Activated CD4-positive, alpha-beta T cell treated with anti-CD3 and anti-CD28 coated beads, Interleukin-2, amount 10 ng/mL, durations not matched to agents 7 days and 5 days (primary cell): ENCODE measurements at places on chromosomes 11 and 22.
A peak's percentile ranks its signal among the peaks of the same experiment; 100 is the strongest.

- peaks cover 3% of the 10 kb centered on the region for H3K36me3 ChIP-seq
- H3K4me3 ChIP-seq: no peak overlapping the region
- H3K4me1 ChIP-seq: peaks cover 21% of the 10 kb centered on the region
- no peaks in the 10 kb centered on the region for H3K27me3 ChIP-seq
- H3K27ac ChIP-seq: no peak overlapping the region
- DNase-seq: no peak
Measured at GRCh38 chr22:21826204-21826603, 41.2 kb downstream of the MAPK1 start.

GRCh38 chr11:3639841-3640240 is 2.0 kb downstream of the ART5 start:
- DNase-seq: no peak
- H3K27ac ChIP-seq: no peak overlapping the region
- H3K4me3 ChIP-seq: no peak overlapping the region

DNA sequence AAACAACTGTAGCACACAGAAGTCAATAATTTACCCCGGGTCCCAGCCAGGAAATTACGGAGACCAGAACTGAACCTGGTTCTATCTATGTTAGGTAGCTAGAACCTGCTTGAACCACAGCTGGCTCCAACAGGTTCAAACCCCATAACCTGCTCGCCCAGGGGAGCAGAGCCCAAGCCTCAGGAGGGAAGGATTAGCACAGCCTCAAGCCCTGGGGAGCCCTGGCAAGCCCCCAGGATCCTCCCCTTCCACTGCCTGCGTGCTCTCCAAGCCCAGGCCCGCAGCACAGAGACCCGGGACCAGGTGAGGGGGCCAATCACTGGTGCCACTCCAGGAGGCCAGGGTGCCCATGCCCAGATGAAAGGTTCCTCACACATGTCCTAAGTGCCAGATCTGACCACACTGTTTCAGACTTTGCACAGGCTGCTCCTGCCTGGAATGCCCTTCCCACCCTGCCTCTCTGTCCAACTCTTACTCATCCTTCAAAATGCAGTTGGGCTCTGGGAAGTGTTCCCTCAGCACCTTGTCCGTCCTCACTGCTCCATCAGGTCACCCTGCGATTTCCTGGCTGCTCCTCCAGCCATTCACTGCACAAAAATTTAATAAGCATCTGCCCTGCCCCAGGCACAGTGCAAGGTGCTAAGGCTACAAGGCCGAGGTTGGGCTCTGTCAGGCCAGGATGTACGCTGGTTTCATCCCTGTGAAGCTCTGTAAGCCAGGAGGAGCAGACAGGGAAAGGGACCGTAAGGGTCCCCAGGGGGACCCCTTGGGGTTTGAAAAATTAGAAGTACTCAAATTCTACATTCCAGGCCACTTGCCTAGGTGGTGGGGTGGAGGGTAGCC is 32.2 kb downstream of the ARRB1 start:
- H3K4me1 ChIP-seq: peaks cover 27% of the 10 kb centered on the region
- no peaks in the 10 kb centered on the region for H3K27me3 ChIP-seq
- no peak overlapping the region for H3K4me3 ChIP-seq
- no peak for DNase-seq

DNA sequence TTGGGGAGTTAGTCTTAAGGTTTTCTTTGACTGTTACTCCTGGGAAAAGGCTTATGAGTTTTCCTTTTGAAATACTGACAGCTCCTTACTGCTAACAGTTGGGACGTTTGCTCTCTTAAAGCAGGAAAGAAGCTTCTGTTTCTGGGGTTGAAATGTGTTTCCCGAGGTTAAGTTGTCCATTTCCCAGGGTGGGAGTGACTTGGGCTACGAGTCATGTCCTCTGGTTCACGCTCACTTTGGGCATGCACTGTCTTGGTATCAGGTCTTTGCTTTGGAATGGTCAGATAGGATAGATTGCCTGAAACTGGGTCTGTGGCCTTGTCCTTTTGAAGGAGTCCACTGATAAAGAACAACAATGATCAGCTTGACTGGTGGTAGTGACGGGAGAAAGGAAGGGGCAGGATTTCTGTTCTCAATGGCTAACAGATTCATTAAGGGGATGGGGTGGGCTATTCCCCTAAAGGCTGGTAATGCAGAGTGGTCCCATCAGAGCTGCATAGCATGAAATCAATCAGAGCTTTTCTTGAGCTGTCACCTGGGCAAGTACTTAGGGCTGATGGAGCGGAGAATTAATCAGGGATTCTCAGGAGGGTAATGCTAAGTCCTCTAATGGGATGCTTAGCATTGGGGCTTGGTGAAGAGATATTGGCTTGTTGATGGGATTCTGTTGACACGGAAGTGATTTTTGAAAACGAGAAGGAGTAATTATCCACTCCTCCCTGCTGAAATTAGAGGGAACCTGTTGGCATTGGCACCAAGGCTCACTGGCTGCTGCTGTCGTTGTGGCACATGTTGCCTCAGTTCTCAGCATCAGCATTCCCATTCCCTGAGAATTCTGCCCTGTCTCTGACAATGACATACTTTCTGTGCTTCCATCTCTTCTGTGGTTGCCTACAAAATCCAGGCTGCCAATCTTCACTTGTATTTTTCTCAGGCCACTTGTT is 81.6 kb downstream of the TEAD1 start:
- no peak overlapping the region for H3K27ac ChIP-seq
- H3K4me1 ChIP-seq: no peaks in the 10 kb centered on the region
- H3K36me3 ChIP-seq: no peaks in the 10 kb centered on the region
- H3K27me3 ChIP-seq: peaks cover 22% of the 10 kb centered on the region
- H3K4me3 ChIP-seq: no peak overlapping the region

DNA sequence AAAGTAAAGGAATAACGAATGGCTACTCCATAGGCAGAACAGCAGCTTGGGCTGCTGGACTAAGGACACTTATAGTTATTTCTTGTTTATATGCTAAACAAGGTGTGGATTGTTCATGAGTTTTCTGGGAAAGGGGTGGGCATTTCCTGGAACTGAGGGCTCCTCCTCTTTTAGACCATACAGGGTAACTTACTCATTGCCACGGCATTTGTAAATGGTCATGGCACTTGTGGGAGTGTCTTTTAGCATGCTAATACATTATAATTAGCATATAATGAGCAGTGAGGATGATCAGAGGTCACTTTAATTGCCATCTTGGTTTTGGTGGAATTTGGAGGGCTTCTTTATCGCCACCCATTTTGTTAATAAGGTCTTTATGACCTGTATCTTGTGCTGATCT is 7.0 kb downstream of the OR4X1 start:
- H3K27ac ChIP-seq: no peak overlapping the region
- DNase-seq: no peak
- no peak overlapping the region for H3K4me3 ChIP-seq

DNA sequence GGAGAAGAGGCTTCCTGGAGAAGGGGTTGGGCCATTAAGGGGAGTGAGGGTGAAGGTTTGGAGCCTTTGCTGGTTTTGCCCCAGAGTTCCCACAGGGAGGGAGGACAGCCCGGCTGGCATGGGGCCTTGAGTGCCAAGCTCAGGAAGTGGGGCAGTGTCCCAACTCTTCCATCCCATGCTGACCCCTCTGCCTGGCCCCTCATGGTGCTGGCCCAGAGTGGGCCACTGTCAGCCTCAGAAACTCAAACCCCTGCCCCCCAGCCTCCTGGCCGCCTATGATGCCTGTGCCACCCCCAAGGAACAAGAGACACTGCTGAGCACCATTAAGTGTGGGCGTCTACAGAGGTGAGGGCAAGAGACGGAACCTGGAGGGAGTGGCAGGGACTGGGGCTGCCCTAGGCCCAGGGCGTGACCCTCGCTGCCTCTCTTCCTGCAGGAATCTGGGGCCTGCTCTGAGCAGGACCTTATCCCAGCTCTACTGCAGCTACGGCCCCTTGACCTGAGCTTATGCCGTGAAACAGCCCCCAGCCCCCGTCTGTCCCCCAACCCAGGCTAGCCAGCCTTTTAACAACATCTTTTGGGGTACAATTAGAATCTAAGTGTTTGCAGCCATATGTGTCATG is 5.4 kb downstream of the MUS81 start:
- peak overlapping the region; percentile 13 for H3K27ac ChIP-seq
- DNase-seq: no peak

DNA sequence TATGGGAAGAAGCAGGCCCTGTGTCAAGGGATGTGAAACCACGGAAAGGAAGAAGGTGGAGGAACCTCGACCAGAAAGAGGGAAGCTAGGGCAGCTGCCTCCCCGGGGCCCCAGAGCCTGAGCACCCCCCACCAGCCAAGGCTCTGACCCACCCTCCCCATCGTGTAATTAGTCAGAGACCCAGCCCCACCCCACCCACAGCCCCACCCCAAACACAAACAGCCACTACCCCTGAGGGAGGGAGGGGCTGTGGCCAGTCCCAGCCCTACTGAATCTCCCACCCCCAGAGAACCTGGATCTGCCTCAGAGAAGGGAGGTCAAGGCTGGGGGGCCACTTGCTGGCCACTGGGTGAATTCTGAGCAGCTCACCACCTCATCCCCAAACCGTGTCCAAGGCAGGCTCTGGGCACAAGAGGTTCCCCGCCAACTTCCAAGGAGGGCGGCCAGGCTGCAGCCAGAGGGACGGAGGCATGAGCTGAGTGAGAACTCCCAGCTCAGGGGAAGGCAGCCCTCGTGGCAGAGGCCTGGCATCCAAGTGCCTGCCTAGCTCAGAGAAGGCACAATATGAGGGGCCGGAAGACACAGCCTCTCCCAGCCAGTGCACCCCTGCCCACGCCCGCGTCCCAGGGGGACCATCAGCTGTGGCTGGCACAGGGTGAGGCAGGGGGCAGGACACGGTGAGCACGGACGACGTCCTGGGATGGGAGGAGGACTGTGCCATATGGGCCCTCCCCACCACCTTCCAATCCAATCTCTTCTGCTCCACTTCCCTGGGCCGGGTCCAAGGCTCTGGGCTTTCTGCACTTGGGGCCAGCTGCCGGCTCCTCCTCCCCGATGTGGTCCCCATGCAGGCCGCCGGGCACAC is 2.7 kb downstream of the PLXNB2 start:
- peaks cover 16% of the 10 kb centered on the region for H3K4me1 ChIP-seq
- no peaks in the 10 kb centered on the region for H3K36me3 ChIP-seq
- no peak for DNase-seq
- H3K27ac ChIP-seq: no peak overlapping the region

DNA sequence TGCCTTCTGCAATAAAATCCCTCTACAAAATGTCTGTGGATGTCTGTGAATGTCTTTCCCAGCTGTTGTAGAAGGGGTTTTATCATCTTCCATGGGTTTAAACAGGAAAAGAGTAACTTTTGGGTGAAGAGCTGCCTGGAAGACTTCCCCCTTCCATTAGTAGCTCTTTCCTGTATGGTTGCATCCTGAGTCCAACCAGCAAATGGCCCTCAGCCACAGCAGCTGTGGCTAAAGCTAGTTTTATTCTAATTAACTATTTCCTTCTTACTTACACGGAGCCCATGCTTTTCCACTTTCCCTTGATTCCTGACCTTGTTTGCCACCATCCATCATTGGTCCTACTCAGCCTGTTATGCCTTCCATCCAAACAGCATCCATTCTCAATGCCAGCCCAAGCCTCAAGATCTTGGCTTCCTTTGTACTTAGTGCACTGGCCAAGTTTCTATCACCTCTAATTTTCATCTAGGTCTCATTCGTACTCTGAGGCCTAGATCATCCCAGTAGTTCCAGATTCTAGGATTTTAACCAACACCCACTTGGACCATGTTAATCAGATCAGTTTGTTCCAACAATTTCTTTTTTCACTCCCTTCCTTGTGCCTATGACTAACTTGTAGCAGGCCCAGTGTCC is 41.5 kb upstream of the CADM1 start:
- no peak for DNase-seq
- H3K4me1 ChIP-seq: no peaks in the 10 kb centered on the region
- no peaks in the 10 kb centered on the region for H3K27me3 ChIP-seq
- no peak overlapping the region for H3K4me3 ChIP-seq
- no peaks in the 10 kb centered on the region for H3K36me3 ChIP-seq
- no peak overlapping the region for H3K27ac ChIP-seq

DNA sequence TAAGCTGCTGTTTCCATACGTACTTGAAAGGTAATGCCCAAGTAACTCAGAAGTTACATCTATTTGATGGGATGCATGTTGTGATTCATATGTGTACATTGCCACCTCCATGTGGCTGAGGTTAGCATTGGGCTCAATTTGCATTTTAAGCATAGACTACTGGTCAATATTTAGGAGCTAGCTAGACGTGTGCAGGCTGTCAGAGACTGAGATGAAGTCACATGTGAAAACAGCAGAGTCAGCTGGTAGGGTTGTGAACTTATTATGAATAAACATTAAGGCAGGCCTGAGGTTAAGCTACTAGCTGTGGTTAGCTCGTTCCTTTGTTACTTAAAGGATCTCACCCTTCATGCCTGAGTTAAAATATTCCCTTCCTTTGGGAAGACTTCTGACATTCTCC is 114.5 kb upstream of the MTNR1B start:
- H3K27ac ChIP-seq: no peak overlapping the region
- H3K4me3 ChIP-seq: no peak overlapping the region
- no peaks in the 10 kb centered on the region for H3K36me3 ChIP-seq
- H3K4me1 ChIP-seq: no peaks in the 10 kb centered on the region
- no peak for DNase-seq
- no peaks in the 10 kb centered on the region for H3K27me3 ChIP-seq

DNA sequence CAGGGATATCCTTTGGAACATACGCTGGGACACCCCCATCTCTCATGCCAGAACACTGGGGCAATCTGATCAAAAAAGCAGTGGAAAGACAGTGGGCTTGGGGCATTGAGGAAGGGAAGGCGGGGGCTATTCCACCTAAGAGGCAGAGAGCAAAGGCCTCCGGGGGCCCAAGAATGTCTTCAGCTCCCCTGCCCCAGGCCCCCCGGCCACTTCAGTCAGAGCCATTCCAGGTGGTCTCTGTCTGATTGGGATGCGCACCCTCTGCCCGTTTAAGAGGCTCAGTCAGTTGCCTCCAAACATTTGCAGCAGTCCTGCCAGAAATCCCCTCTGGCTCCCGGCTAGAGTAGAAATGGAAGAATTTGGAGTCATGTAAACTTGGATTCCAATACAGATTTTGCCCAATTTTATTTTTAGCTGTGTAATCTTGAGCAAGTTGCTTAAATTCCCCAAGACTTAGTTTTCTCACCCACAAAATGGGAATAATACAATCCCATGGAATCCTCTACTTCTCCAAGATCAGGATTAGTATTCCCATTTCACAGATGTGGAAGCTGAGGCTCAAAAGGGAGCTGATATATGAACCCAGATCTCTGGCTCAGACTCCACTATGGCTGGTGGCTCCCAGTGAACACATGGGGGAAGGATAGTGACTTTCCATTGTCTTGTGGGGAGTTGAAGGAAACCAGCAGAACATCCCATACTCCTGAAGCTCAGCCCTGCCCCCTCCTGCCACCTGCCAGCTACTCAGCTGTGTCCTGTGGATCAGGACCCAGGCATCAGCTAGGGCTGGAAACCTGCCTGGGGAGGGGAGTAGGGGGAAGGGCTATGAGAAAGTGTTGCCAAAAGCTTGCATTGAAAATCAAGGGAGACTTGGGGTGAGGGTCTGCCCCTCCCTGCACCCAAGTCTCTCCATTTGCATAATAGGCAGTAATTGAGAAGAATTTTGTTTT is 6.1 kb upstream of the WNT11 start:
- DNase-seq: no peak
- peaks cover 9% of the 10 kb centered on the region for H3K4me1 ChIP-seq
- H3K27me3 ChIP-seq: peaks cover 51% of the 10 kb centered on the region
- no peaks in the 10 kb centered on the region for H3K36me3 ChIP-seq
- no peak overlapping the region for H3K4me3 ChIP-seq
